ENCODE measurements at places on chromosomes 11 and 22. TPM values are rescaled to one million over a fixed set of nuclear protein-coding genes. Genes with fewer than 3 reads are reported as not detected.
A peak's percentile ranks its signal among the peaks of the same experiment; 100 is the strongest.

The TIMM10 gene
- 35.3 TPM for total RNA-seq

The POLD3 gene
- total RNA-seq = 18.5 TPM

The BIK gene
- total RNA-seq = 1.6 TPM

The APOA4 gene
- total RNA-seq = not detected

The KIAA1671 gene
- 40.7 TPM for total RNA-seq

GRCh38 chr11:130299978-130300377 lies 14.7 kb downstream of the ZBTB44 start:
- DNase-seq = no peak

- DNase-seq = peak; percentile 77
Observed at GRCh38 chr22:50444663-50445062, 30.2 kb downstream of the SBF1 start.

DNA sequence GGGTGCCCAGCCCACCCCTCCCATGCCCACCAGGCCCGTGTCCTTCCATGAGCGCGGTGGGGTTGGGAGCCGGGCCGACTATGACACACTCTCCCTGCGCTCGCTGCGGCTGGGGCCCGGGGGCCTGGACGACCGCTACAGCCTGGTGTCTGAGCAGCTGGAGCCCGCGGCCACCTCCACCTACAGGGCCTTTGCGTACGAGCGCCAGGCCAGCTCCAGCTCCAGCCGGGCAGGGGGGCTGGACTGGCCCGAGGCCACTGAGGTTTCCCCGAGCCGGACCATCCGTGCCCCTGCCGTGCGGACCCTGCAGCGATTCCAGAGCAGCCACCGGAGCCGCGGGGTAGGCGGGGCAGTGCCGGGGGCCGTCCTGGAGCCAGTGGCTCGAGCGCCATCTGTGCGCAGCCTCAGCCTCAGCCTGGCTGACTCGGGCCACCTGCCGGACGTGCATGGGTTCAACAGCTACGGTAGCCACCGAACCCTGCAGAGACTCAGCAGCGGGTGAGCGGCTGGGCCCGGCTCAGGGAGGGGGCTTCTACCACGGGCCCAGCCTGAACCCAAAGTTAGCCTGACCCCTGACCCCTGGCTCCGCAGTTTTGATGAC lies 3.0 kb downstream of the PKP3 start:
- peak; percentile 58 for DNase-seq
